ENCODE measurements at places on chromosomes 7 and 10. TPM values are rescaled to one million over a fixed set of nuclear protein-coding genes. Genes with fewer than 3 reads are reported as not detected.

The PRRT4 gene
- total RNA-seq: 0.28 TPM

DNA sequence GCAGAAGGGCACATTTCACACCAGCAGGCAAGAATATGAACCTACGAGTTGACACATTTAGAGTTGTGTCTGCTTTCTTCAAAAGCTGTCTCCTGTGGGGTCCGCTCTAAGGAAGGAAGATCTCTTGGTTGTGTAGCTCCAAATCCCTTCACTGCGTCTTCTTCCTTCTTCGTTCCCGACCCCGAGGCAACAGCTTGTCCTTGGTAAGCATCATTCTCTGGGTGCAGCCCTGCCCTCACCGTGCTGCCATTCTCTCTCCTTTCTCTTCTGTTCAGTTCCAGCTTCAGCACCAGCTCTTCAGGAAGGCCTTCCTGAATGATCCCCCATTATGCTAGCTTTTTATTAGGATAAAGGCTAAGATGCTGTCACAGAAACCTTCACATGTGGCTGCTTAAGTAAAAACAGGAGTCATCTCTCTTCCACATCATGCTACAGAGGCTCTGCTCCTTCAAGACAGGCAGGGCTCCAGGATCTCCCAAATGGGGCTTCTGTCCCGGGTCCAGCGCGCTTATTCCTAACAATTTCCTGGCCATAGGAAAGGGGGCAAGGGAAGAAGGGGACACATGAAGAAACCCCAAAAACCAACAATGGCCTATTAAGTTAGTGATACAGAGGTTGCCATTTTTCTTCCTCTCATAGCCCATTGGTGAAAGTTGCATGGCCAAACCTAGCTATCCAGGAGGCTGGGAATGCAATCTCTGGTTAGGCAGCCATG, 52.2 kb upstream of the SHH start:
- DNase-seq: no peak

GRCh38 chr7:111394891-111395290, 167.4 kb downstream of the IMMP2L start:
- DNase-seq: no peak

- no peak for DNase-seq
These were observed 372.6 kb downstream of the GRID1 start for GRCh38 chr10:85993840-85994507.

The C10orf105 gene
- not detected for total RNA-seq

Data from foreskin keratinocyte (primary cell).